Activated CD8-positive, alpha-beta memory T cell treated with anti-CD3 and anti-CD28 coated beads, Interleukin-2, amount 10 ng/mL, durations not matched to agents 7 days and 5 days (primary cell): ENCODE measurements at places on chromosomes 13 and 19.
A peak's percentile ranks its signal among the peaks of the same experiment; 100 is the strongest.

- H3K4me1 ChIP-seq = peaks cover 1% of the 10 kb centered on the region
- no peaks in the 10 kb centered on the region for H3K36me3 ChIP-seq
- H3K27ac ChIP-seq = no peak overlapping the region
Observed at GRCh38 chr19:39265321-39265916, 2.8 kb upstream of the IFNL2 start.

GRCh38 chr13:65292488-65292901 lies 1937.6 kb downstream of the PCDH9 start:
- no peaks in the 10 kb centered on the region for H3K27me3 ChIP-seq
- no peak for DNase-seq
- no peak overlapping the region for H3K4me3 ChIP-seq
- H3K27ac ChIP-seq = no peak overlapping the region
- H3K36me3 ChIP-seq = no peaks in the 10 kb centered on the region

DNA sequence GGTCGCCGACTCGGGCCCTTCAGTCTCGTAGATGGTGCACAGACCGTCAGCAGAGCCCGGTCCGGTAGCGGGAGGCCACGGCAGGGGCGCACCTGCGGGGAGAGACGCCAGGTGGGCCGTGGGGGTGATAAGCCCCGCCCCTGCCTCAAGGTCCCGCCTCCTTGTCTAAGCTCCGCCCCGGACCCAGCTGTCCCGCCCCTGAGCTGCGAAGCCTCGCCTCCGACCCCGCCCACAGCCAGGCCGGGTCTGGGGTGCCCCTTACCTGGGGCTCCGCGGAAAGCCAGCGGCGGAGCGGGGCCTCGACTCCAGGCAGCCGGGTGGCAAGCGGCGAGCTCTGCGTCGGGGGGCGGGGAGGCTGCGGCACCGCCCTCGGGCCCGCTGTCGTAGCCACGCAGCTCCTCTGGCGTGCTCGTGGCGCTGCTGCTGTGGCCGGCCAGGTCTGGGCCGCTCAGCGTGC lies 4.7 kb downstream of the PRR36 start:
- no peaks in the 10 kb centered on the region for H3K36me3 ChIP-seq
- no peak overlapping the region for H3K27ac ChIP-seq
- H3K4me3 ChIP-seq = peak overlapping the region; percentile 41
- H3K4me1 ChIP-seq = peaks cover 37% of the 10 kb centered on the region

DNA sequence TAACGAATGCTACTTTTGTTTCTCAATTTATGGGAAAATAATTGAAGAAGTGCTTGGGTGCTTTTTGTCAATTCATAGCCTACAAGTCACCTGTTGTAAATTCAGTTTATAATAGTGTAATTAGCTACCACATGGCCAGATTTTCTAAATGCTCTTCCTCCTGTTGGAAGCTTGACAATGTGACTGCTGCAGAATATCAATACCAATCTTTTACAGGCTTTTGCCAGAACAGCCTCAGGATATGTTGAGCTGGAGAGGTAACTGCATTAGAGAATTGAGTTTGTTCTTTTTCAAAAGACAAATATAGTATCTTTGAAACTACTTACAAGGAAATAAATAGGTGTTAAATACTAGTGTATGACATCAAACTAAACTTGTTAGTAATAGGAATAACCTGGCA lies 277.8 kb downstream of the POU4F1 start:
- no peaks in the 10 kb centered on the region for H3K4me1 ChIP-seq
- no peak overlapping the region for H3K27ac ChIP-seq
- no peak for DNase-seq
- no peaks in the 10 kb centered on the region for H3K27me3 ChIP-seq
- no peak overlapping the region for H3K4me3 ChIP-seq

DNA sequence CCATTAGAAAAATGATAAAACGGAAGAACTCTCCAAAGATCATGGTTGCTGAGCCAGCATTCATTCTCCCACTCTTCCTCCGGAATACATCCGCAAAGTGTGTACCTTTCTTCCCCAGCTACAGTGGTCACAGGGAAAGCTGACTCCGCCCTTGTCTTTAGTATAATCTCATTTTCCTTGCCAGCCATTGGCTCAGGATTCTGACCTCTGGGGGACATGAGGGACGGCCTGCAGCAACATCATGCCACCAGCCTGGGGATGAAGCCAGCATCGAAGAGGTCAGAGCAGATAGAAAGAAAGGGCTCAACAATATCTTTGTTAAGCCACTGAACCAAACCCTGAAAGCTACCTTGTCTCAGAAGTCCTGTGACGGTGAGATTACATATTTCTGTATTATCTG lies 46.3 kb upstream of the TPP2 start:
- no peaks in the 10 kb centered on the region for H3K4me1 ChIP-seq
- peaks cover 17% of the 10 kb centered on the region for H3K27me3 ChIP-seq
- no peak for DNase-seq
- no peak overlapping the region for H3K4me3 ChIP-seq
- H3K27ac ChIP-seq = no peak overlapping the region
- H3K36me3 ChIP-seq = no peaks in the 10 kb centered on the region

DNA sequence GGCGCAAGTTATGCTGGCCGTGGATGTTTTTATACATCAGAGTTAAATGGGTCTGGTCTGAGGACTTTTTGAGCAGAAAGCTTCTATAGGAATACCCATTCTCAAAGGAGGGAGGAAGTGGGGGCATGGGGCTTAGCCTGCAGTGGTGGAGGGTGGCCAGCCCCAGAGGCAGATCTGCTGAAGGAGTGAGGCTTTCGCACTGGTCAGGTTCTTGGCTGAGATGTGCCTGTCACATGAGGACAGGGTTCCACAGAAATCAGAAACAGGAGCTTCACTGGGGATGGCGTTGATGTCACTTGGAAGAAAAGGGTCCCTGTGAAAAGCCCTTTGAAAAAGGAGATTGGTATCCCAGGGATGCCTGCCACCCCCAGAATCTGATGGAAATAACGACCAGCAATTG lies 100.7 kb upstream of the MCF2L start:
- no peak overlapping the region for H3K4me3 ChIP-seq
- peaks cover 38% of the 10 kb centered on the region for H3K36me3 ChIP-seq
- H3K27ac ChIP-seq = no peak overlapping the region
- H3K4me1 ChIP-seq = peaks cover 9% of the 10 kb centered on the region

DNA sequence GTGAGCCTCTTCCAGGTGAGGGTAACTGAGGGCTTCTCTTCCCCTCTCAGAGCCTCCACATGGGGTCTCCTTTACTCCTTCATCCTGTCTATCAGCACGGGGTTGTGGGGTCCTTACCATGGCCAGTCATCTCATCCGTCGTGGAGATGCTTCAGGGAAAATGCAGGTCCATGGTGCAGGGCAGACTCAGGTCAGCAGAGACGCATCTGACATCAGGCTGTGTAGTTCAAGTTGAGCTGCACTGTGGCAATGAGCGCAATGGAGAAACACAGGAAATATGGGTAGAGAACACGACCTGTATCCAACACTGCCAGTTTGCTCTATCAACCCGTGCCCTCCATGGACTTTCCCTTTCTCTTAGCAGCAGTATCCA lies 13.9 kb downstream of the LILRA5 start:
- no peaks in the 10 kb centered on the region for H3K36me3 ChIP-seq
- peaks cover 18% of the 10 kb centered on the region for H3K27me3 ChIP-seq
- H3K4me1 ChIP-seq = peaks cover 5% of the 10 kb centered on the region
- DNase-seq = peak; percentile 21
